ENCODE measurements at places on chromosomes 7 and 10.

DNA sequence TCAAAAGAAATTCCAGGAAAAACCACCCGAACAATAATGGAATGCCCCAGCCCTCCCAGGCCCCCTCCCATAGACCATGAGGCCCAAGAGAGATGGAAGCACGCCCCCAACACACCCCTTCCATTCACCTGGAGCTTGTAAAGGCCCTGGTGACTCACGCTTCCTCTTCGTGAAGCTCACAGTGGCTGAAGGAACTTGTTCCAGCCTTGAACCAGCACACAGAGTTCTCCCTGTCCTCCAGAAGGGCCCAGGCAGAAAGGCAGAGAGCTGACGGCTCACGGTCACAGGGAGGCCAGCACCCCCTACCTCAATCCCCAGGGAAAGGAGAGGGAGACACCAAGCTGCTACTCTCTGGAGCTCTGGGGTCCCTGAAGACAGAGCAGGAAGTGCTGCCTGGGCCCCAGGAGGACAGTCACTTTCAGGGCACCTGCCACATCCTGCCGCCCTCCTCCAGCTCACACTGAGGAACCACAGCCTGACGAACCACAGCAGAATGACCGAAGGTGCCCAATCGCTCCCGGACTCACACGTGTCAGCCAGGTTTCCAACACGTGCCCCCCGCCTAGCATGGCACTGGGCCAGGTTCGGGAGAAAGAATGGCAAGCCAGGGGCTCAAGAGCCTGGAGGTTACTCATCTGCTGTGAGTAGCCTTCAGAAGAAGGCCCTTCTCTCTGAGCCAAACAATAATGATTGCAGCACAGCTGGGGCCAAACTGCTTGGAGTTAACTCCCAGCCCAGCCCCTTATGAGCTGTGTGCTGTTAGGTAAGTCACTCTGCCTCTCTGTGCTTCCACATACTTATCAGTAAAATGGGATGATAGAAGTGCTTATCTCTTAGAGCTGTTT is 52.8 kb downstream of the DLG5 start:
- peak; percentile 94 for DNase-seq

DNA sequence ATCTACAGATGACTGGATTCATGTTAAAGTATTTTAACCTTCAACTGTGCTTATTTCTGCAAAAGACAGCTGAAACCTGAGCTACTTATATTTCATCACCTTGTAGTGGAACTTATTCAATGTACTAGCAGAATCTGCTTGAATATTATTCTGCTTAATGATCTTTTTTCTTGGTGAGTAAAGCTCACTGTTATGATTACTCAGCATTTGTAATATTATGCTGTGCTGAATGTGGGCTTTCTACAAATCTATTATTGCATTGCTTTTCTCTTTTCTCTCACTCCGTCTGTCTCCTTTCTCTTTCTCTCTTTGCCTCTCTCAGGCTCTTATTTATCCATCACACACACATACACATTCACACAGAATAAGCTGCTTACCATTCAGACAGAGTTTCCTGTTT is 98.7 kb upstream of the TMEM196 start:
- DNase-seq, result no peak

DNA sequence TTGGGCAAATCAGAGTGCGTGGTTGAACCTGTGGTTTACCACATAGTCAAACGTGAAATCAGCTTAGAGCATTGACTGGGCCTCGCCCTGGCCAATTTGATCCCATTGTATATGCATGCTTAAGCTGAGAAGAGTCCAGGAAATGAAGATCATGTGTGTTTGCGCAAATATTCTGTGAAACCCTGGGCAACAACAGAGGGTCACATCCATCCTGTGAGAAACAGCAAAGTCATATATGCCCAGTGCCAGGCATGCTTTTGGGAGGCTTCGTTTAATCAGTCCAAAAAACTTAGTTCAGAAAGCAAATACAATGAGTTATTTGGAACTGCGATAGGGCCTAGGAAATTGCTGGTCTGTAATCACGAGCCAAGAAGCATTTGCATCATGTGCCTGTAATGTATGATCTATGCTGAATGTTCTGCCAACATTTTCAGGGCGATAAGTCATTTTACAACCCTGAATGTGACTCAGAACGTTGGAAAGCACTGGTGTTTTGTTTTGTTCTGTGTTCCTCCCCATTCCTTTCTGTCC is 412.1 kb upstream of the CELF2 start:
- DNase-seq, result no peak

- DNase-seq, result no peak
Measured at GRCh38 chr10:15624401-15625196, 95.1 kb downstream of the ITGA8 start.

DNA sequence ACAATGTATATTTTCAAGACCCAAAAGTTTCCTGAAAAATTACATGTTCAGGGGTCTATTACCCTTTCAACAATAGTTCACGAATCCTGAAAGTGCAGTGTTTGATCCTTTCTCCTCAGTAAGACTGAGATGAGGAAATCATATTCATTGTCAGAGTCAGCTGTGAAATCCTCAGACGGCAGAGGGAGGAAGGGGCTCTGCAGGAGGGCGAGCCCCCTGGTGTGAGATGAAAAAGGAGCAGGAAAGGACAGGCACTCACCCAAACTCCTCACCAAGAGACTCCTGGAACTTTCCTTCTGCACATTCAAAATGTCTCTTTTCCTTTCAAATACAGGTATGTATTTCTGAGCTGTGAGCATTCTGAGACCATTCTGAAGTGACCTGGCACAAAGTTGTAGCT is 150.3 kb upstream of the HABP2 start:
- no peak for DNase-seq

GRCh38 chr7:95011995-95012394 is 104.6 kb downstream of the PPP1R9A start:
- DNase-seq, result no peak

GRCh38 chr7:93921607-93922566 is at the start of gene GNG11:
TSS of gene GNG11 (plus strand) at chr7:93921735. CDS start at chr7:93922138, 403 bp downstream.
- DNase-seq, result peak; percentile 55

- DNase-seq, result no peak
Measured at GRCh38 chr10:70588859-70589570, 13.5 kb downstream of the PRF1 start.

GRCh38 chr7:41592794-41593193 is 110.1 kb downstream of the INHBA start:
- no peak for DNase-seq

GRCh38 chr10:80524190-80524909 is 13.4 kb upstream of the SH2D4B start:
- DNase-seq, result no peak

GRCh38 chr7:94050046-94050445 is 45.9 kb upstream of the BET1 start:
- no peak for DNase-seq

- DNase-seq, result no peak
Measured at GRCh38 chr7:43501870-43502269, 81.0 kb upstream of the STK17A start.
